Activated naive CD4-positive, alpha-beta T cell treated with Interleukin-2 at 50 U/mL for 16 hours (primary cell): ENCODE measurements at places on chromosomes 6 and 20.
A peak's percentile ranks its signal among the peaks of the same experiment; 100 is the strongest.

DNA sequence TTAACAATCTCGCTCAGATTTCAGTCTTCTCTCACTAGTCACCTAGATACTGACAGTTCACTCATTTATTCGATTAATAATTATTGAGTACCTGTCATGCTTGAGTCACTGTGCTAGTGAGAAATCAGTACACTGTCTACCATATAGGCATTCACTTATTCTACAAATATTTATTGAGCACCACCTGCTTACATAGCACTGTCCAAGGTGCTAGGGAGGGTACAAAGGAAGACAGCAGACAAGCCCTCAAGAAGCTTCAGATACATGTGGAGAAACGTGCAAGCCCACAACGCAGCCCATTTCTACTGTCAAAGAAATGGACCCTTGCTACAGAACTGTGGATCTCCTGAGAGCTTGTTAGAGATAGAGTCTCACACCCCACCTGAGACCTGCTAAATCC is 85.1 kb upstream of the SNAP25 start:
- no peak for DNase-seq

- DNase-seq: no peak
These were observed 324.5 kb downstream of the SOX4 start for GRCh38 chr6:21918041-21918440.

- DNase-seq: no peak
These were observed 1.9 kb downstream of the CHD6 start for GRCh38 chr20:41616228-41616627.

GRCh38 chr20:58891718-58892140 is 39.2 kb downstream of the GNAS start:
- peak; percentile 40 for DNase-seq

- DNase-seq: no peak
These were observed 104.7 kb upstream of the CEP85L start for GRCh38 chr6:118755941-118756646.

DNA sequence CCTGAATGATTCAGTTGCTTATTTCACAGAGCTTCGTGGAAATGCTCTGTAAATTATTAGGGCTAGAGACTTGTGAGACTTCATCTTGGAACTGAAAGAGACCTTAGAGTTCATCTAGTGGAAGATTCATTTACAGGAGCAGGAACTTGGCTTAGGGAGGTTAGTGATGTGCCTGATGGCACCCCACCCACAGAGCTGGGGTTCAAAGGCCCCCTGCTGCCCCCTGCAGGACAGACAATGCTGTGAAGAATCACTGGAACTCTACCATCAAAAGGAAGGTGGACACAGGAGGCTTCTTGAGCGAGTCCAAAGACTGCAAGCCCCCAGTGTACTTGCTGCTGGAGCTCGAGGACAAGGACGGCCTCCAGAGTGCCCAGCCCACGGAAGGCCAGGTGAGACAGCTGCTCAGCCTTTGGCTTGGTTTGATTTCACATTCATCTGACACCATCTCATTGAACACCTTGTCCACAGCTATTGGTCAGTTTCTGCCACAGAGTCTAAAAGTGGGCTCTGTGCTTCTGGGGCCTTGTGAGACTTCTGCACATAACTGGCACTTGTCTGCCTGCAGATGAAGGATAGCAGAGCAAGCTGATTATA is 25.1 kb downstream of the MYBL2 start:
- DNase-seq: peak; percentile 55

DNA sequence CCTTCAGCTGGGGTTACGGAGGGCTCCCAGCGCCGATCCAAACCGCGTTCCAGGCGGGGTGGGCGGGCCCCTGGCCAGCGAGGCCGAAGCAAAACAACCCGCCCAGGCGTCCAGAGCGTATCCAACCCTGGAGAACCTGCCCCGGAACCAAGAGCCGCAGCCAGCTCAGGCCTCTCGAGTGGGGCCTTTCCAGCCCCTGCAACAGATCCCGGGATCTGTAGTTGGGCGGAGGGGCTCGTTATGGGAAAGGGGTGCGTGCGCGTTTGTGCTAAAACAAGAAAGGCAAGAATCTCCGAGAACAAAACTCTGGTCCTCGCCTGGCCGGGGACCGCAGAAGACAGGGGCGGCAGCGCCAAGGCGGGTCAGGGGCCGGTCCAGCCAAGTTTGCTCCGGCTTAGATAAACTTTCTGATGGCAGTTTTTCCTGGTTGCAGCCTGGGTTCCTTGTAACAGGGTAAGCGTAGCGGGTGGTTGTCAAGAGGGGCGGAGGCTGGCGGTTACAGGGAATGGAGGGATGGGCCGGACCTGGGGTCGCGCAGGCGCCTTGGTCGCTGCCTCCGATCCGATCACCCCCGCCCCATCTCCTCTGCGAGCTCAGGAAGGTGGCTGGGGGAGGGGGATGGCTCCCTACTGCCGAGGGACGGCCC is 448 bp upstream of the RIN2 start:
- no peak for DNase-seq

- DNase-seq: peak; percentile 8
These were observed 382 bp downstream of the SFT2D1 start for GRCh38 chr6:166341977-166342348.
